CD4-positive, alpha-beta T cell (primary cell): ENCODE measurements at places on chromosomes 1 and 21. TPM values are rescaled to one million over a fixed set of nuclear protein-coding genes. Genes with fewer than 3 reads are reported as not detected.

GRCh38 chr1:194473766-194474165 is 1287.4 kb upstream of the B3GALT2 start:
- DNase-seq, result no peak
- no peaks in the 10 kb centered on the region for H3K27me3 ChIP-seq
- no peaks in the 10 kb centered on the region for H3K4me1 ChIP-seq
- H3K36me3 ChIP-seq, result no peaks in the 10 kb centered on the region

- no peaks in the 10 kb centered on the region for H3K36me3 ChIP-seq
- peaks cover 13% of the 10 kb centered on the region for H3K4me1 ChIP-seq
- H3K27ac ChIP-seq, result no peak overlapping the region
- H3K27me3 ChIP-seq, result peaks cover 30% of the 10 kb centered on the region
Observed at GRCh38 chr1:54499360-54500106, 48.5 kb upstream of the ACOT11 start.

- H3K27me3 ChIP-seq, result no peaks in the 10 kb centered on the region
- H3K4me1 ChIP-seq, result no peaks in the 10 kb centered on the region
- peaks cover 11% of the 10 kb centered on the region for H3K36me3 ChIP-seq
Observed at GRCh38 chr1:117861694-117862093, 67.7 kb downstream of the GDAP2 start.

- no peaks in the 10 kb centered on the region for H3K27me3 ChIP-seq
- H3K4me1 ChIP-seq, result no peaks in the 10 kb centered on the region
- DNase-seq, result no peak
Observed at GRCh38 chr21:29396951-29397455, 98.3 kb downstream of the BACH1 start.

DNA sequence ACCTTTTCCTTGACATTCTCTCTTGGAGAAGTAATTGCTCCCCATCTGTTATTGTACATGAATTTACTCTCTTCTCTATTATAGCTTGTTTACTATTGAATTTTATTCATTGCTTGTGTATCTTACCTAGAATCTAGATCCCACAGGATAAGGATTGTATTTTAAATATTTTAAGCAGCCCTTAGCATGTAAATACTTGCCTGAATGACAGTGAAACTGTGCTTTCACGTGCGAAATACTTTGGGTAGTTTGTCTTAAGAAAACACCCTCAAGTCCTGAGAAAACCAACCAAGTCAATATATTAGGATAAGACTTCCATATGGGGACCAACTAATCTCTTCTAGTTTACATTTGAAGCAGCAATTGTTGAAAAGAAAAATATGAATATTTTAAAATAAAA is 15.3 kb downstream of the ARPC5 start:
- no peak overlapping the region for H3K4me3 ChIP-seq
- H3K36me3 ChIP-seq, result peaks cover 13% of the 10 kb centered on the region
- no peaks in the 10 kb centered on the region for H3K4me1 ChIP-seq
- no peak overlapping the region for H3K27ac ChIP-seq
- H3K27me3 ChIP-seq, result no peaks in the 10 kb centered on the region

- DNase-seq, result no peak
- H3K27me3 ChIP-seq, result no peaks in the 10 kb centered on the region
- peaks cover under 1% of the 10 kb centered on the region for H3K4me1 ChIP-seq
- H3K27ac ChIP-seq, result no peak overlapping the region
- H3K4me3 ChIP-seq, result no peak overlapping the region
Observed at GRCh38 chr1:1381294-1381693, 6.3 kb upstream of the AURKAIP1 start.

The SERPINC1 gene
- not detected for total RNA-seq

GRCh38 chr1:72097851-72098570 is 184.3 kb downstream of the NEGR1 start:
- H3K27me3 ChIP-seq, result no peaks in the 10 kb centered on the region
- H3K27ac ChIP-seq, result no peak overlapping the region
- no peaks in the 10 kb centered on the region for H3K36me3 ChIP-seq
- H3K4me3 ChIP-seq, result no peak overlapping the region

- DNase-seq, result no peak
- H3K36me3 ChIP-seq, result no peaks in the 10 kb centered on the region
- H3K4me1 ChIP-seq, result no peaks in the 10 kb centered on the region
- H3K4me3 ChIP-seq, result no peak overlapping the region
Observed at GRCh38 chr1:12709696-12710095, 6.2 kb upstream of the AADACL3 start.

The MASP2 gene
- total RNA-seq, result 0.53 TPM

GRCh38 chr1:37038227-37039093 is 4.1 kb upstream of the GRIK3 start:
- no peak overlapping the region for H3K4me3 ChIP-seq
- no peaks in the 10 kb centered on the region for H3K36me3 ChIP-seq
- DNase-seq, result no peak
- H3K27ac ChIP-seq, result no peak overlapping the region
- peaks cover 59% of the 10 kb centered on the region for H3K27me3 ChIP-seq

GRCh38 chr1:33661811-33662454 is 189.5 kb downstream of the ZSCAN20 start:
- H3K4me3 ChIP-seq, result no peak overlapping the region
- H3K27me3 ChIP-seq, result no peaks in the 10 kb centered on the region
- H3K36me3 ChIP-seq, result no peaks in the 10 kb centered on the region
- no peak overlapping the region for H3K27ac ChIP-seq

DNA sequence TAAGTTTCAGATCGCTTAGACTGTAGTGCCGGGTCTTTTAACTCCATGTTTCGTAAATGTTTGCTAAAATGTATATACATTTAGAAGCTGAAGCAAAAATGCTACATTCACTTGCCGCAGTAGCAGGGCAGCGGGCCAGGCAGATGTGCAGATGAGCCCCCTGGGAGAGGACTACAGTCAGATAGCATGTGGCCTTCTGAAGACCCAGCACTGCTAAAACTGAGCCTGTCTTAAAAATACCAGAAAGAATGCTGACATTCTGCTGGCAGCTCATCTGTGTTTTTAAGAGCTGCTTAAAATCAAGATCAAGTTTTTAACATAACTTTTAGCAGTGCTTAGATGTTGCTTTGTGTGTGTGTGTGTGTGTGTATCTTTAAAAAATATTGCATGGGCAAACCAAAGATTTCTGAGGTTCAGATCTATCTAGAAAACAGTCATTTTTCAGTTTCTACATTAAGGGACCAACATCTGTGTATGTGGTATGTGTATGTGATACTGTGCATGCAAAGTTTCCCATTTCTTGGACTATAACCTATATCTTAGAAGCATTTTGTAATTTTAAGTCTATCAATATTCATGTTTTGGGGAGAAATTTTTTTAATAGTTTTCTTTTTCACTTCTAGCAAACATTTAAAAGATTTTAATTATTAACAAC is 31.7 kb downstream of the CHRM3 start:
- H3K4me1 ChIP-seq, result no peaks in the 10 kb centered on the region
- H3K4me3 ChIP-seq, result no peak overlapping the region
- no peak for DNase-seq
- H3K36me3 ChIP-seq, result no peaks in the 10 kb centered on the region

GRCh38 chr21:35792569-35793305 is 267.6 kb downstream of the SETD4 start:
- no peaks in the 10 kb centered on the region for H3K4me1 ChIP-seq
- H3K27ac ChIP-seq, result no peak overlapping the region
- no peak overlapping the region for H3K4me3 ChIP-seq
- no peak for DNase-seq
- H3K27me3 ChIP-seq, result peaks cover 8% of the 10 kb centered on the region

The PLD5 gene
- total RNA-seq, result not detected

- no peaks in the 10 kb centered on the region for H3K36me3 ChIP-seq
- H3K27ac ChIP-seq, result no peak overlapping the region
- DNase-seq, result no peak
- H3K4me1 ChIP-seq, result no peaks in the 10 kb centered on the region
Observed at GRCh38 chr1:10888791-10889649, 92.6 kb upstream of the CASZ1 start.

- no peak overlapping the region for H3K4me3 ChIP-seq
- no peak for DNase-seq
- peaks cover 11% of the 10 kb centered on the region for H3K27me3 ChIP-seq
- no peak overlapping the region for H3K27ac ChIP-seq
Observed at GRCh38 chr1:152654110-152654509, 9.1 kb upstream of the LCE2D start.

- no peak overlapping the region for H3K27ac ChIP-seq
- H3K36me3 ChIP-seq, result no peaks in the 10 kb centered on the region
- no peak for DNase-seq
- no peak overlapping the region for H3K4me3 ChIP-seq
- no peaks in the 10 kb centered on the region for H3K27me3 ChIP-seq
Observed at GRCh38 chr1:94527447-94528031, 14.0 kb downstream of the F3 start.

The CD53 gene
- 169 TPM for total RNA-seq

DNA sequence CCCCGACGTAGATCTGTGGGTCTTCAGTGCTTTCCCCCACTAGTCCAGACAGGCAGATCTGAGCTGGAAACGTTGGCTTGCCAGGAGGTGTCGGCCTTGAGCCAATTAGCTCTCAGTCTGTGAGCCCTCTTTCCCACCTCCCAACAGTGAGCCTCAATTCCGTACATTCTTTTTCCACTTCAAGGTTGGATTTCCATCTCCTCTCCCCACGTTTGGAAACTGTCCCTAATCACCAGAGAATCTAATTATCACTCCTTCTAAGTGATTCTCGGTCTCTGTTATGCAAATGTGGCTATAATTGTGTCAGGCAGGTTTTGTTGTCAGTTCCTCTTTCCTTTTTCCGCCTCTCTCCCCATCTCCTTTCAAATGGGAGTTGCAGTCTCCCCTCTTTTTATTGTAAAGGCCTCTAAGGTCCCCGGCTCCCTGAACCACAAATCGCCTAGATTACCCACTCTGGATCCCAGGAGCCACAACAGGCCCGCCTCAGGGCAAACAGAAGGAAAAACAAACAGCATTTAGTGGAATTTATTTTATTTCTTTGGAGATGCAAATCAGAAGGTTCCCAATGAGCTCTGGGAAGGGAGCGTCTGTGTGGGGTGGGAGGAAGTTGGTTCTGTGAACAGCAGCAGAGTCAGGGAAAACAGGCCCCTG is 29.4 kb upstream of the LRRN2 start:
- no peaks in the 10 kb centered on the region for H3K36me3 ChIP-seq
- no peak overlapping the region for H3K27ac ChIP-seq
- no peak for DNase-seq
- no peak overlapping the region for H3K4me3 ChIP-seq

The S100A7 gene
- total RNA-seq, result not detected
